MG63 (cell line): ENCODE measurements at places on chromosomes 16 and 17.

DNA sequence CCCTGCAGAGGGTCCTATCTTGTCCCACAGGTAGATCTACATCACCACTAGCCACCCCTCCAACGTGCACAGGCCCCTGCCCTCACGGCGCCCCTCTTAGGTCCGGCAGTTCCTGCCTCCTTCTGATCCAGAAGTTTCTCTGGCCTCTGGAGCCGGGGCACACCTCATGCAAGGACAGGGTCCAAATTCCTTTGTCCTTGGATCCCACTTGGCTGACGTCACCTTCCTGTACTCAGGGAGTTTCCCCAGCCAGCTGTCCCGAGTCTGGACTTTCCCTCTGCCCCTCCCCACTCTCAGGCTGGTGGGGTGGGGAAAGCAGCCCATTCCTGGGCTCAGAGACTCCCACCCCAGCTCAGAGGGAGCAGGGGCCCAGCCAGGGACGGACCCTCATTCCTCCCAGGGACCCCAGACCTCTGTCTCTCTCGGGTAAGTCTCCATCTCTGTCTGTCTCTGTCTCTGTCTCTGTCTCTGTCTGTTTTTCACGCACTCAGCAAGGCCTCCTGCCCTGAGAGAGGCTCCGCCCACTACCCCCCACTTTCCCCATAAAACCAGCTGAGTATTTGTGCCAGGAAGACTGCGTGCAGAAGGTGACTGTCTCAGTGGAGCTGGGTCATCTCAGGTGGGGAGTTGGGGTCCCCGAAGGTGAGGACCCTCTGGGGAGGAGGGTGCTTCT lies at the start of gene IL32:
TSS of gene IL32 (plus strand) at position 572 of the 673 bp plus-strand sequence. CDS start 172 bp downstream, outside the sequence.
- DNase-seq: peak; percentile 70

DNA sequence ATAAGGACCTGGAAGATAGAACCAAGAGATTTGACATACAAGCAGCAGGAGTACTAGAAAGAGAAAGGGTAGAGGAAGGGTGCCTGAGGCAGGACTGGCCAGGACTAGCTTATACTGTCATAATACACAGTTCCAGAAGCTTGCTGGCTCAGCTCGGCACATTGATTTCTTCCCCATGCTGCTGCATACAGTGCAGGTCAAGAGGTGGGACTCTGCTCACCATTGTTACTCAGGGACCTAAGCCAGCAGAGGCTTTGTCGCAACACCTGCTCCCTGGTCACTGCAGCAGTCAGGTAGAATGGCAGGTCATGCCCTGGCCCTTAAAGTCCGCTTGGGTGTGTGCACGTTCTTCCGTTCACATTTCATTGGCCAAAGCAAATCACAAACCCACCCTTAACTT lies 32.8 kb downstream of the LDHD start:
- no peak for DNase-seq

GRCh38 chr17:80564545-80564944 lies 19.9 kb downstream of the RPTOR start:
- no peak for DNase-seq

DNA sequence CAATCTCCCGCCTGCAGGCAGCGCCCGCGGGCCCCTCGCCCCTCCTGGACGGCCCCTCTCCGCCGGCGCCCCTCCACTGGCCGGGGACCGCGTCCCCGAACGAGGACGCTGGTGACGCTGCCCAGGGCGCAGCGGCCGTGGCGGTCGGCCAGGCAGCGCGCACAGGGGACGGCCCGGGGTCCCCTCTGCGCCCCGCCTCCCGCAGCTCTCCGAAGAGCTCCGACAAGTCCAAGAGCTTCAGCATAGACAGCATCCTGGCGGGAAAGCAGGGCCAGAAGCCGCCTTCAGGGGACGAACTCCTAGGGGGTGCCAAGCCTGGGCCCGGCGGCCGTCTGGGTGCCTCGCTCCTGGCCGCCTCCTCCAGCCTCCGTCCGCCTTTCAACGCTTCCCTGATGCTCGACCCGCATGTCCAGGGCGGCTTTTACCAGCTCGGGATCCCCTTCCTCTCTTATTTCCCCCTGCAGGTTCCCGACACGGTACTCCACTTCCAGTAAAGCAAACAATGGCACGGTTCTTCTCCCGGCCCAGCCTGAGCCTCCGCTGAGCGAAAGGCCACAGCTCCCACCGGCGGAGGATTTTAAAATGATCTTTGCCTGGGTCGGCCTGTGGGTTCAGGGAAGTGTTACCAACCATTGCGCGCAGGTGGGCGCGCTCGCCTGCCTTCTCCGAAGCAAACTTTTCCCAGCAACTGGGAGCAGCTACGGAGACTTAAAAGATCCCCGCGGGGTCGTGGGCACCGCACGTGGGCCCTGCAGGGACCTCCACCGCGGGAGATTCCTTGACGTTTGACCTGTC lies 1.1 kb downstream of the FOXL1 start:
- no peak for DNase-seq
